ENCODE measurements at places on chromosomes 5 and 9.

DNA sequence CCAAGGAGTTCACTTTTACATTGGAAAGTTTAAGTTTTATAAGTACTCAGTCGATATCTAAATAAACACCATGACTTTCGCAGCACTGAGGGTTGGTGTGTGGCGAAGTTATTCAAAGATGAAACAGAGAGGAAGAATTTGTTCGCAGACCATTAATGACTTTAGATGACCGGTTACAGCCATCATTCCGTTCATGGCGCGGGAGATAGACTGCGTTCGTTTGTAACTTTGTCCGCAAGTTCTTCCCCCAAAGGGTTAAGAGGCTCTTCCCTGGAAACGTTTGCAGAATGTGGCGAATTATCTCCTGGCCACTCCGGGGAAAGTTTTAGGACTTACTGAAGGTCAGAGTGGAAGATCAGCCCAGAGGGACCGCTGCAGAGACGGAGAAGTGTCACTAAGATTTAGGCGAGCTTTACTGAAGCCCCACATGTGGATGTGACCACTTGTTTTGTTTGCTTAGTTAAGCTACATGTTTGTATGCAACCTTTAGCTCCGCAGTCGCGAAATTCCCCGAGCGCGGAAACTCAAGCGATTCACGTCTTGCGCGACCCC is 2.2 kb upstream of the FOXD1 start:
- no peak for DNase-seq

- DNase-seq: no peak
Measured at GRCh38 chr9:90883661-90884060, 82.0 kb downstream of the SYK start.

DNA sequence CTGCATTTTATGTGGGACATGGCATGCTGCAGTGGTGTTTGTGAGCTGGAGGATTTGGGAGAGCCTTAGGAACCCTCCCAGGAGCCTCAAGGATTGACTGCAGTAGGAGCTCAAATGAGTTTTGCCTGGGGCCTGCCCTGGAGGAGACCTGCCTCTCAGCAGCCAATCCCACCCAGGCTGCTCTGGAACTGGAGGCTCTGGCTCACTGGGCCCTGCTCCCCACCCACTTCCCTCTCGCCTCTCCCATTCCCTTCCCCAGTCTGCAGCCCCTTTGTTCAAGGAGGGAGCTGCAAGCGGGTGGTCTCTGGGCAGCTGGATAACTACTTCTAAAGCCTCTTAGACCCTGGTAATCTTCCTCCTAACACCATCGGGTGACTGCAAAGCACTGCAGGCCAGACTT is 24.2 kb downstream of the KCNIP1 start:
- DNase-seq: no peak

GRCh38 chr5:29304545-29304944 is 1888.9 kb upstream of the CDH6 start:
- DNase-seq: no peak

GRCh38 chr9:131333771-131334628 is 44.5 kb downstream of the PLPP7 start:
- DNase-seq: peak; percentile 25

Measured in left ventricle myocardium superior (tissue), 1 donor.